Panc1 (cell line): ENCODE measurements at places on chromosomes 13 and 19.

DNA sequence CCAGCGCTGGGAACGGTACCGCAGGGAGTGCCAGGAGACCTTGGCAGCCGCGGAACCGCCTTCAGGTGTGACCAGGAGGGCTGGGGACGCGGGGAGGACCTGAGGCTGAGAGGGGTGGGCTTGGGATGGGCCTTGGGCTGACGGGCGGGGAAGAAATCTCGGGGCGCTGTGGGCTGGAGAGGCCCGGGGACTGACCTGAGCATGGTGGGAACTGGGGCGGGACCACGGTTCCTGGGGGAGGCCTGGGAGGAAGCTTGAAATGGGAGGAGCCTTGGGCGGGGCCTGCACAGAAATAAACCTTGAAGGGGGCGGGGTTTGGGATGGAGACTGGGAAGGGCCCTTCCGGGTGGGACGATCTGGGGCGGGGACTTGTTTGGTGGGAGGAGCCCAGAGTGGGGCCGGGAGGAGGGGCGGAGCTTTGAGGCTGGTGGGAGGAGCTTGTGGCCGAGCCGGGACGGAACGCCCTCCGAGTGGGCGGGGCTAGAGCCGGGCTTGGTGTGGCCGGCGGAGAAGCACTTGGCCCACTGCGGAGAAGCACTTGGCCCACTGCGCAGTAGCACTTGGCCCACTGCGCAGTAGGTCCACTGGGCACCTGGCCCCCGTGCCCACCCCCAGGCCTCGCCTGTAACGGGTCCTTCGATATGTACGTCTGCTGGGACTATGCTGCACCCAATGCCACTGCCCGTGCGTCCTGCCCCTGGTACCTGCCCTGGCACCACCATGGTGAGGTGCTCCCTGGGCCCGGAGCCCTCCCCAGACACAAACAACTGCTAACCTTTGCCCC is 2.8 kb downstream of the GIPR start:
- no peak for DNase-seq

DNA sequence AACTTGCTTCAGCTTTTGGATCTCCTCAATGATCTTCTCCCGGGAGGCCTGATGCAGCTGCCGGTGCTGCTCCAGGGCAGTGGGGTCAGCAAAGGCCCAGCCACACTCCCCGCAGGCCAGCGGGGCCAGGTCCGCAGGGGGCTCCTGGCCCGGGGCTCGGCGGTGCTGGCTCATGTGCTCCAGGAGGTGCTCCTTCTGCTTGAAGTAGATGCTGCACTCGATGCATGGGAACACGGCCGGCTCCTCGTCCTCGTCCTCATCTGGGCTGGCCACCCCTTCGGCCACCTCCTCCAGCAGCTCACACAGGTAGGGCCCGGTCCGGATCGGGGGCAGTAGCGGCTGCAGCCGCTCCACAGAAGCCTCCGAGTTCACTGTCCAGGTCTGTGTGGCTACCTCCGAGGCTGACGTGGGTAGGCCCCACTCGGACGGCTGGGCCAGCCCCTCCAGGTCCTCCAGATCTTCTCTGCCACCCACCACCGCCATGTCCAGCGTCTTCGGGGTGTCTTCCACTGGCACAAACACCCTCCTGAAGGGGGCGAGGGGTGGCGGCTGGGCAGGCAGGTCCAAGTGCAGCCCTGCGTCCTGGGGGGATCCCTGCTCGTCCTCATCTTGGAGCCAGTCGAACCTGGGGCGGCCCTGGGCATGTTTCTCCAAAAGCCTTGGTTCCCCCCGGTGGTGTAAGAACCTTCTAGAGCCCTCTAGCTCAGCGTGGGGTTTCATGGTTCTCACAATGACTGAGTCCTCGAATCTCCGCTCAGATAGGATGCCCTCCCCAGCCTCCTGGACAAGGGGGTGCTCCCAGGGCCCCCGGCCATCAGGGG is 9.7 kb downstream of the WIZ start:
- no peak for DNase-seq

DNA sequence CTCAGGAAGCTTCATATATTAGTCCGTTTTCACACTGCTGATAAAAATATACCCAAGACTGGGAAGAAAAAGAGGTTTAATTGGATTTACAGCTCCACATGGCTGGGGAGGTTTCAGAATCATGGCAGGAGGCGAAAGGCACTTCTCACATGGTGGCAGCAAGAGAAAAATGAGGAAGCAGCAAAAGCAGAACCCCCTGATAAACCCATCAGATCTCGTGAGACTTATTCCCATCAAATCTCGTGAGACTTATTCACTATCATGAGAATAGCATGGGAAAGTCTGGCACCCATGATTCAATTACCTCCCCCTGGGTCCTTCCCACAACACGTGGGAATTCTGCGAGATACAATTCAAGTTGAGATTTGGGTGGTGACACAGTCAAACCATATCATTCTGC is 23.1 kb downstream of the FLT3 start:
- DNase-seq: no peak

DNA sequence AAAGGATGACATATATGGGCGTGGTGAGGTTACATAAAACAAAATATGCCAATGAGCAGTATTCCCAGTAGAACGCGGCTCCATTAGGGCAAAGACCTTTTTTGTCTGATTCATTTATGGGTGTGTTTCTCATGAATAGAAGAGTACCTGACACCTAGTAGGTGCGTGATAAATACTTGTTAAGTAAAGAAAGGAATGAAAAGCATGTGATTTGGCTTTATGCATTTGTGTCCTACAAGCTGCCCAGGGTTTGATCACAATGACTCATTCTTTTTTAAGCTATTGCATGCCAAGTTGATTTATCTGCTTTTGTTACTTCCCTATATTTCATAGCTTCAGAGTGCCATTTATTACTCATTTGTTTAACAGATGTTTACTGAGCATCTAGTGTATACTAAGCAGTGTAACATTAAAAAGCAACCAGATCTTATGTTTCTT is 19.1 kb upstream of the KCTD4 start:
- peak; percentile 53 for DNase-seq

GRCh38 chr13:23020246-23020843 is 160.4 kb upstream of the SGCG start:
- peak; percentile 62 for DNase-seq
